ENCODE measurements at places on chromosomes 6 and 20.
A peak's percentile ranks its signal among the peaks of the same experiment; 100 is the strongest.

DNA sequence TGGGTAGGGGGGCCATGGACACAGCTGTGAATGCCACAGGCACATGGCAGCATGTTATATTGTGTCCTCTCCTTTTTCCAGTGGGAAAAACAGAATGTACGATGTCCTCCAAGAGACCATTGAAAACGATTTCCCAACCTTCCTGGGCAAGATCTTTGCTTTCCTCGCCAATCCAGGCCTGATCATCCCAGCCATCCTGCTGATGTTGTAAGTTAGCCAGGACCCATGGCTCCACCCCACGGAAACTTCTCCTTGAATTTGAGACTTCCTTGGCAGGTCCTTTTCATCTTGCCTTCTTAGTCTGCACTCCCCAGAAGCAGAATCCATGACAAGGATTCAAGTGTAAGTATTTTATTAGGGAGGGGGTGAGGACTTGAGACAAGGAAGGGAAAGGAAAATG is 28.2 kb upstream of the NOP56 start:
- no peak for DNase-seq

- DNase-seq: peak; percentile 68
Measured at GRCh38 chr6:15962449-15962764, 166.5 kb upstream of the MYLIP start.

DNA sequence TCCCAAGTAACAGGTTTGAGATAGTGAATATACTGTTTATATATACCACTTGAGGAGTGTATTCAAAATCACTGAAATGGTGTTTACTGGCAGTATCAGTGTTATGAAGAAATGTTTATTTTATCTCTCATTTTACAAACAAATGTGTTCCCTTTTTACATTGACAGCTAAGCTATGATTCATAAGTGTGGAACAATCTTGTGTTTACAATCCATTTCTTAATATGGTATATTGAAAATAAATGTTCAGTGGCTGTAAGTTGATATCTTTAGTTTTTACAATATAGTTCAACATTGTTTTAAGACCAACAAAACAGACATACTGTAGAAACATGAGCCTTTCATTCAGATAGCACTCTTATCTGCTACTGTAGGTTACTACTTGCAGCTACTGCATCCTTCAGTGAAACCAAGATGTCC is 14.3 kb downstream of the PHF3 start:
- no peak for DNase-seq

GRCh38 chr6:144768551-144769075 is 483.5 kb downstream of the UTRN start:
- DNase-seq: no peak

GRCh38 chr6:28657769-28658465 is 132.2 kb downstream of the GPX5 start:
- peak; percentile 44 for DNase-seq

DNA sequence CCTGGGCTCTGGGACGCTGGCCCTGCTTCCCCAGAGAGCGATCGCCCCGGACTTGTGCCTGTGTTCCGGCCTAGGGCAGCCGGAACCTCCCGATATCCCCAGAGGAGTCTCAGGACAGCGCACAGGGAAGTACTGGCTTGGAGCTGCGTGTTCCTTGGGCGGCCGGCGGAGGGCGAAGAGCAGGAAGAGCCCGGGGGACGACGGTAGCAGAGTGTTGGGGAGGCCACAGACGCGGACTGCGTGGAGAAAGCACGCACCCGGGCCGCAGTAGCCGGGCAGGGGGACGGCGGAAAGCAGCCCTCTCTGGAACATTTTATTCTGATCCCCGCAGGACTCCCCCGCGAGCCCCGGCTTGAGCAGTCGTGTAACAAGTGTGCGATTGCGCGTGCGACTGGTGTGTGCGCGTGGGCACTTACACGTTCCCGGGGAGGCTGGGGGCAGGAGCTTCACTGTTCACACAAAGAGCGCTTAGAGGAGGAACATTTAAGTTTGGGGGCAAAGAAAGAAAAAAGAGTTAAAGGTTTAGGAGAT is 36.1 kb downstream of the NCR2 start:
- DNase-seq: no peak

GRCh38 chr20:59405226-59406200 is 105.1 kb downstream of the EDN3 start:
- no peak for DNase-seq

DNA sequence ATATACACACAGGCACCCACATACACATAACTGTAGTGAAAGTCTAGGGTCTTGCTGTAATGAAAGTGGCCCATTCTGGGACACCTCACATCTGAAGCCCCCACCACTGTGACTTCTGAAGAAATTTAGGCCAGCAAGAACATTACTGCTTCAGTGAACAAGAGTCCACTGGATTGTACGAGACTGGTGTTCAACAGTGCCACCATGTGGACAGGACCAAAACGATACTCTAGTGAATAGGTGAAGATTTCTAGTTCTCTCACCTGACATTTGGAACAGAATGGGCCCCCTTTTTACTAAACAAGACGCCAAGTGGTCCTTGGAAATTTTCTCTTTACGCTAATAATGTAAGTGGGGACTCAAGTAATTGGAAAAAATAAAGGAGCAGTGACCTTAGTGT is 156.9 kb downstream of the MAFB start:
- DNase-seq: peak; percentile 32

DNA sequence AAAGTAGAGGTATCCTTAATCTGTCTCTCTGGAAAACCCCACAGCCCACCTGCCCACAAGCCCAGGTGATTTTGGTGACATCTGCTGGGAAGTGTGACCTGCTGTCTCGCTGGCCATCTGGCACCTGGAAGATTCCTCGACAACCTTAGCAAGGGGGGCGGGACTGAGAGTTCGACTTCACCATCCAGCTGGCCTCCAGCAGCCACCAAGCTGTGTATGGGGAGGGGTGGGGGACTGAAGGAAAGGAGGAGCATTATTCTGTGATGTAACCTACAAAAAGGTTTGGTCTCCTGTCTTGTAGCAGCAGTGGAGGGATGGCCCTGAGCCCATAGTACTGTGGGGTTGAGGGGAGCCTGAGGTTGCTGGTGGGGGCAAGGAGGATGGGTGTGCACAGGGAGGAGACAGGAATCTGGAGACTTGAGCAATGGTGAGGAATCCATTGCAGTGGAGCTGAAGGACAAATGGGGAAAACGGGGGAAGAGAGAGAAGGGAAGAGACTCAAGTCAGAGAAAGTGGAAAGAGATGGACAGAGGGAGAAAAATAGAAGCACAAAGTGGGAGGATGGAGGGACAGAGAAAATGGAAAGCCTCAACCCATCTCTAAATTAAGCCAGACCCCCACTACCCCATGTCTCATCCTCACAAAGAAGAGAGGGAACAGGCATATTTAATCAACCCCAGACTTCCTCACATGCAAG is 4.0 kb downstream of the LY6G6F start:
- DNase-seq: no peak

- DNase-seq: peak; percentile 81
Measured at GRCh38 chr6:158642097-158642601, 2.4 kb downstream of the DYNLT1 start.

DNA sequence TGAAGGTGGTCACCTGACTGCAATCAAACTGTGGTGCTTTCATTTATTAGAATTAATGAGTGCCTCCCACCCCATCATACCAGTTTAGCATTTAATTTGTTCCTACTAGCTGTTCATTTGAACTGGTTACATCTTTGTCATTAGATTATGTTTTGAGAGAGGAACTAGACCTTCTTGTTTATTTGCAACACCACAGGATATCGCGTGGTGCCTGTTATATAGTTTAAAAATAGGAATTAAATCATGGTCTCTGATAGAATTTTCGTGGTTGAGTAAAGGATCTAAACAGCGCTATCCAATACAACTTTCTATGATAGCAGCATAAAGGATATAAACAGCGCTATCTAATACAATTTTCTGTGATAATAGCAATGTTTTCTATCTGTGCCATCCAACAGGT is 2.8 kb downstream of the RPRD1B start:
- no peak for DNase-seq

- DNase-seq: no peak
Measured at GRCh38 chr20:56453352-56453751, 15.1 kb upstream of the RTF2 start.

DNA sequence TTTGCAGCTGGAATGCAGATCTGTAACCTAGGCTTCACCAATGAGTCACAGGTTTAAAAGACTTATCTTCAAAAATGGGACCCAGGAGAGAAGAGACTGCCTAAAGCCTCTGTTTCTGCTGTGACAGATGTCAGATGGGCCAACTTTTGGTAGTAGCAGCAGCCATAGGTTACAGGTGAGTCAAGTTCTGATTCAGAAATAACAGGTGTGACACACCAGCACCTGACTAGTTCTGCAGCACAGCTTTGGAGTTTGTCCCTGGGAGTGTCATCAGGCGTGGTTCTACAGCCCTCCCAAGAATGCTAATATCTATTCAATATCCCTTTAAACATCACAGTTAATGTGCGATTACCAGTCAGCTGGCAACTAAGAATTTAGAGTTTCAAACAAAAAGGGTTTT is 121.9 kb upstream of the BTN3A2 start:
- DNase-seq: peak; percentile 74

GRCh38 chr20:41358717-41359116 is 7.9 kb downstream of the EMILIN3 start:
- DNase-seq: no peak

GRCh38 chr20:36761125-36761524 is 12.4 kb downstream of the DSN1 start:
- DNase-seq: no peak

GRCh38 chr6:7579851-7580250 is 10.1 kb upstream of the SNRNP48 start:
- DNase-seq: no peak

- no peak for DNase-seq
Measured at GRCh38 chr6:134701301-134701700, 248.6 kb downstream of the ALDH8A1 start.

DNA sequence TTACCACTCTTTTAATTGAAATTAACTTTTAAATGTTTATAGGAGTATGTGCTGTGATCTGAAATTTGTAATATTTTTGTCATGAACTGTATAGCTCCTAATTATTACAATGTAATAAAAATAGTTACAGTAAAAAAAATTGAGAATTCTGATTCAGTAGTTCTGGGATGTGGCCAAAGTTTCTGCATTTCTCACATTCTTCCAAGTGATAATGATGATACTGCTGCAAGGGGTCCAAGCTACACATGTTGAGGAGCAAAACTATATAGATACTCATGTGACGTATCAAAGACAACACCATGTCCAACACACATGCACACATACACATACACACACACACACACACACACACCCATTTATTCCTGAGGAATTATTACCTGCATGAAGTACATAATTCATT is 71.0 kb upstream of the FAM83B start:
- no peak for DNase-seq

DNA sequence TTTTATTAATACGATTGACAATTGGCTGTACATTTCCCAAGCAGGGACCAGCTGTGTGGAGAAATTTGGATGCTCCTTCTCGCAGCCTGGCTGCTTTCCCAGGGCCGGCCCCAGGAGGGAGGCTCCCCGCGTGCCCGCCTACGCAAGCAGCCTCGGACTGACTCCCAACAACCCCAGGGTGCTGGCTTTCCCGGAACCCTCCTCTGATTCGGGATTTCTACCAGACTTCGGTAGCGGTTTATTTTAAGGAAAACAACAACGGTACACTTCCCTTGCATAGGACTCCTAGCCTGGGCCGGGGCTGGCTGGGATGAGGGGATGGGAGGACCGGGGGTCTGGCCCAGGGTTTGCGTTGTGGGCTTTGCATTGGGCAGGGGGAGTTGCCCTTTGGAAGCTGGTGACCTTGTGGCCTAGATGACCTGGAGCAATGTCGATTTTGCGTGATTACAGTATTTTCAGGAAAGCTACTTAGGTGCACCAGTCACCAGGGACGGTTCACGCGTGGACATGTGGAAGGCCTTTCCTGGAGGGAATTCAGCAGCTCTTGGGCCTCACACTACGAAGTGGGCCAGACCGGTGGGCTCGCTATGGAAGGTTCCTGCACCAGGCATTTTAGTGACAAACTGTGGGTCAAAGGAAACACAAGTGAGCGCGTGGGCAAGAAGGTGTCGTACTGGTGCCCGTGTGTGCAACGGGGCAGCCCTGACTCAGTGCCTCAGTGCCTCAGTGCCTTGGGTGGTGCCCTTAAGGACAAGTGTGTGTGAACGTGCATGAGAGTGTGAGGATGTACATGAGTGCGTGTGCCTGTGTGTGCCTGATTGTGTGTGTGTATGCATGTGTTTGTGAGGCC is 20.7 kb upstream of the PHACTR3 start:
- no peak for DNase-seq

GRCh38 chr6:126131246-126131645 is 144.9 kb downstream of the TRMT11 start:
- no peak for DNase-seq

GRCh38 chr6:116492331-116493067 is 18.9 kb upstream of the CALHM5 start:
- no peak for DNase-seq

- DNase-seq: peak; percentile 10
Measured at GRCh38 chr6:38612143-38612965, 27.4 kb downstream of the BTBD9 start.

GRCh38 chr6:36368421-36368820 is 19.0 kb downstream of the ETV7 start:
- no peak for DNase-seq

GRCh38 chr20:57025666-57026224 is 240.7 kb downstream of the BMP7 start:
- DNase-seq: no peak

DNA sequence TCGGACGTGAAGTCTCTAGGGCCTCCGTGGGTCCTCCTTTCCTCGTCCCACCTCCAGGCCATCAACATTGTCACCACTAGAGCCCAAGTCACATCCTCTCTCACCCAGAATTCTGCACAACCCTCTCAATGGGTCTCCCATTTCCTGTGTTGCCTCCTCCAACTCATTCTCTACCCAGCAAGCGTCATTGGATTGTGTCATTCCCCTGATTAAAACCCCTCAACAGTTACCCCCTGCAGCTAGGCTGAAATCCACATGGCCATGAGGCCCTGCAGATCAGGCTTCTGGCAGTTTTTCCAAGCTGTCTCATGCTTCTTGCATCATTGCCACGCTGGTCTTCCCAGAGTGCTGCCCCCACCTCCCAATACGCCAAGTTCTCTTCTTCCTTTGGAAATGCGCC is 12.9 kb upstream of the FAM210B start:
- no peak for DNase-seq

DNA sequence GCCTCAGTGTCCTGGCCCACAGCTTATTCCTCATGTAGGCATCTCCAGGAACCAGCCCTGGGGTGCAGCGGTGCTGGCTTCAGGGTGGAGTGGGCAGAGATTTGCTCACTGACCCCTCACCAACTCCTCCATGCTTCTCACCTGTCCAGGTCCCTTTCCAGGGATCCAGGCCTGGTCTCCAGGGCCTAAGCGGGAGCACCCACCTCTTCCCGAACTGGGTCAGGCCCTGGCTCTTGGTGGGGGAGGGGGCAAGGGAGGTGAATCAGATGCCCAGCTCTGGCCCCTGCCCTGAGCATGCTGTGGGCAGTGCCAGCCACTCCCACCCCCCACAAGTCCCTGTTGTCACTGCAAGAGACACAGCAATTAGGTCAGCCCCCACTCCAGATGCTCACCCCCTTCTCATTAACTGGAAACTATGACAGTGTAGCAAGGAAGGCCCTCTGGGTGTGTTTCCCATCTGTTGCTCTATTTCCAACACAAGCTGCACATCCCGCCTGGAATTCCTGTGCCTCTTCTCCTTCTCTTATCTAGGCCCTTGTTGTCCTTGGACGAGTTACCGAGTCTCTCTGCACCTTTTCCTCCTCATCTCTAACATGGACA is 37.0 kb downstream of the MDFI start:
- no peak for DNase-seq

- no peak for DNase-seq
Measured at GRCh38 chr6:74756923-74757322, 448.9 kb downstream of the COL12A1 start.
